NCI-H1417 (cell line): ENCODE measurements at places on chromosomes 5 and 9.
A peak's percentile ranks its signal among the peaks of the same experiment; 100 is the strongest.

GRCh38 chr5:5794118-5794560 lies 371.7 kb downstream of the ICE1 start:
- DNase-seq: no peak

GRCh38 chr9:100586093-100586492 lies 8.2 kb downstream of the CAVIN4 start:
- no peak for DNase-seq

GRCh38 chr5:65961633-65962032 lies 35.3 kb downstream of the ERBIN start:
- DNase-seq: no peak

DNA sequence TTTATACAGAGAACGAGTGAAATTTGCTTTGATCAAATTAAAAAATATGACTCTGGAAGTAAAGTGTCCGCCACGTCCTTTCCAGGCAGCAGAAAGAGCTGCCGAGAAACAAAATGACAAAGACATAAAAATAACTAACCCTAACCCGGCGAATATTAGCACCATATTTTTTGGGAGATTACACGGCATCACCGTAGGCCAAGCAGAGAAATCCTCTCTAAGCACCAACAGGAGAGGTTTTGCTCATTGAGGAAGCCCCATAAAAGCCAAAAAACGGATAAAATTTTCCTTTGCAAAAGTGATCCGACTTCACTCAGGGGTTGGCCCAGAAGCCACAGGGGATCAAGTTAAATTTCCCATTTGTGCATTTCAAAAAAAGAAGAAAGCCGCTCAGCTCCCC lies 70.9 kb downstream of the PCDH1 start:
- DNase-seq: no peak

GRCh38 chr5:179967489-179967888 lies 59.8 kb upstream of the TBC1D9B start:
- DNase-seq: no peak

DNA sequence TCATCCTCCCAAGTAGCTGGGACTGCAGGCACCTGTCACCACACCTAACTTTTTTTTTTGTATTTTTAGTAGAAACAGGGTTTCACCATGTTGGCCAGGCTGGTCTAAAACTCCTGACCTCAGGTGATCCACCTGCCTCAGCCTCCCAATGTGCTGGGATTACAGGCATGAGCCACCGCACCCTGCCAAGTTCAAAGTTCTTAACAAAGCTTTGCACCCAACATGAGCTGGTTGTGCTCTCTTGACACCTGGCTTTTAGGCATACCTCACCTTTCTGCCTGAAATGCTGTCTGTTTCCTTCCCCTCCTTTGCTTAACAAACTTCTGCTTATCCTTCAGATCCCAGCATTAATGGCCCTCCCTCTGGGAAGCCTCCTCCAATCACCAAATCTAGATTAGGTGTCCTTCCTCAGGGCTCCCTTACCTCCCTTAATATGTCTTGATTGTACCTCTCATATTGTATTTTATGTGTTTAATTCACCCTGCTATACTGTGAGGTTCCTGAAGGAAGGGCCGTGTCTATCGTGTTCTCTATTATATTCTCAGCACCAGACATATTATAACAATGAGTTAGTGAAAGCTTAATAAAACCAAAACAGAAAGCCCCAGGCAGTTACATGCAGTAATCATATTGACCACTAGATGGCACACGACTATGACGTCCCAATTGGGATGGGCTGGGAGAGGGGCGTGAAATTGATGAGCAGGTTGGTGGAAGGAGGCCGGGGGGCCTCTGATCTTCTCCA lies 62.9 kb upstream of the PPARGC1B start:
- DNase-seq: peak; percentile 4

GRCh38 chr9:108188482-108188881 lies 667.3 kb downstream of the ACTL7B start:
- DNase-seq: no peak

- DNase-seq: no peak
Observed at GRCh38 chr5:133708331-133708850, 96.0 kb upstream of the FSTL4 start.

DNA sequence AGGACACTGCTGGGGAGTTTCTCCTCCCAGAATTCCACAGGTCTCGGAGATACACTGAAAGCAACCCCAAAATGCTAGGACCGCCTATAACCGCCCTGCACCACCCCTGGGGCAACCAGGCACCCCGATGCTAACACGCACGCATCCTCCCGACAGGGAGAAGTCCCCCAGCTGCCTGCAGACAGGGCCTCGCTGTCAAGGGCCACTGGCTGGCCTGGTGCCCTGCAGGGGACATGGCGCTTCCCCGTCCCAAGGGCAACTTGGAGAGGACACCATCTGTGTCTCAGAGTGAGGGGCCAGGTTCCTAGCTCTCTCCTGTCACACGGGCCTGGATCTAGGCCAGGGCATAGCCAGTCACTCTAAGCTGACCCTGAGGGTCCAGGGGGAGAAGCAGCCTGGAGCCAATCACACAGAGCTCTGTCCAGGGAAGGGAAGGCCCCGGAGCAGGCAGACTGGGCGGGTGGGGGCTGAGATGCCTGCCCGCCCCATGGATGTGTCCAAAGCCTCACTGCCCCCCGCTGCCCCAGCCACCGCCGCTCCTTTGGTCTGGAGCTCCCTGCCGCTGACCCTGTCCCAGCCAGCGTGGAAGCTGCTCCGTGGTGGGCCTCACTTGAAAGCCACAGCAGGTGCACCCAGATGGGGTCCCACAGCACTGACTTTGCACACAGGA lies 9.7 kb downstream of the NOTCH1 start:
- no peak for DNase-seq

DNA sequence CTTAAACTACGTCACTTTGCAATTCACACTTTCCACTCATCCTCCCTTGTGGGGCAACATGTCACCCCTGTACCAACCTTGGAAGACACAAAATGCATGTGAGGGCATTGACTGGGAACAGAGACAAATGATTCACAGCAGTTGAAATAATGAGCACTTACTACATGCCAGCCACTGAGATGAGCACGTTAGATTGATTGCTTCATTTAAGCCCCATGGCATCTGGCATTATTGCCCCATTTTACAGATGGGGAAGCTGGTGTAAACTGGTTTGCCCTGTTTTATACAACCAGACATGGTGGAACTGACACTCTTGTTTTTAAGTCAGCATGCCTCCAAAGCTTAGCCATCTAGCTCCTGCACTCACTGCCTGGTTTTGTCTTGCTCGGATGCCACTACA lies 204.7 kb downstream of the PAPPA start:
- DNase-seq: no peak

GRCh38 chr9:87270848-87271234 lies 226.8 kb upstream of the DAPK1 start:
- DNase-seq: no peak

DNA sequence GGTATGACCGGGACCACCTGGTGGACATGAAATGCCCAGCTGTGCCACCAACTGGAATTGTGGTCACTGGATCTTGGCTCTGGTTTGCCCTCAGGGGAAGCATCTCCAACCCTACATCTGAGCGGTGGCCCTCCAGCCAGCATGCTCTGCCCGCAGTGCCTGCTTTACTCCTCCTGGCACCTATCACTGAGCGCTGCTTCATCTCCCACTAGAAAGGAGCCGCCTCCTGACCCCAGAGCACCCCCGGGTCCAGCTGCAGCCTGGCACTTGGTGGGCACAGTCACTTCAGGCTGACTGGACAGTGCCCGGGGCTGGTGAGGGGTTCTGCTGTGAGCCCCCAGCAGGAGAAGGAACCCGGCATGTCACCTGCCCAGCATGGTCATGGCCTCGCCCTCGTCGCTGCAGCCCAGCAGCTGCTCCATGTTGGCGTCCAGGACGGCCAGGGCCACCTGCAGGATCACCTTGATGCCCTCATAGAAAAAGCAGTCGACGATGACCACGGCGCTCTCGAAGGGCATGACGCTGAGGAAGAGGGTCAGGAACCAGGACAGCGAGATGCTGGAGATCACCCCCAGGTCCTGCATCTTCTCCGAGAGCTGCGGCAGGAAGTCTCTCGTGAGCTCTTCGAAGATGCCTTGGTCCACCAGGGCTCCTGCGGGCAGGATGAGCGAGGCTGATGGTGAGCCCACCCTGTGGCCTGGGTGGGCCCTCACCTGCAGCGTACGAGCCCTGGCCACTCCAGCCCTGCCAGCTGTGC lies 16.1 kb upstream of the MRNIP start:
- no peak for DNase-seq

DNA sequence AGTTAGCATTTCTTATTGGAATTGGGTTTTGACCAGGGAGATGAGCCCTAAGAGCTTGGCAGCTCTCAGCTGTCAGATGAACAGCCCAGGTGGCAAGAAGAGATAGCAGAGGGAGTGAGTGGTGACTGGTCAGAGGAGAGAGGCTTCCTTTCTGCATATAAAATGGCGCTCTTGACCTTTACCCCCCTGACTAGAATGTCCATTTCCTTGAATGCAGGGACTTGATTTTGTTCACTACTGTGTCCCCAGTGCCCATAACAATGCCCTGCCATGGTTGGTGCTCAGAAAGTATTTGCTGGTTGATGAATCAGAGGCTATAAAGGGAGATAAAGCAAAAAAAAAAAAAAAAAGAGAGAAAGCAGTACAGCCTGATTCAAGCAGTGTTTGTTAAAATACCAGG lies 7.2 kb downstream of the CHMP5 start:
- DNase-seq: no peak

DNA sequence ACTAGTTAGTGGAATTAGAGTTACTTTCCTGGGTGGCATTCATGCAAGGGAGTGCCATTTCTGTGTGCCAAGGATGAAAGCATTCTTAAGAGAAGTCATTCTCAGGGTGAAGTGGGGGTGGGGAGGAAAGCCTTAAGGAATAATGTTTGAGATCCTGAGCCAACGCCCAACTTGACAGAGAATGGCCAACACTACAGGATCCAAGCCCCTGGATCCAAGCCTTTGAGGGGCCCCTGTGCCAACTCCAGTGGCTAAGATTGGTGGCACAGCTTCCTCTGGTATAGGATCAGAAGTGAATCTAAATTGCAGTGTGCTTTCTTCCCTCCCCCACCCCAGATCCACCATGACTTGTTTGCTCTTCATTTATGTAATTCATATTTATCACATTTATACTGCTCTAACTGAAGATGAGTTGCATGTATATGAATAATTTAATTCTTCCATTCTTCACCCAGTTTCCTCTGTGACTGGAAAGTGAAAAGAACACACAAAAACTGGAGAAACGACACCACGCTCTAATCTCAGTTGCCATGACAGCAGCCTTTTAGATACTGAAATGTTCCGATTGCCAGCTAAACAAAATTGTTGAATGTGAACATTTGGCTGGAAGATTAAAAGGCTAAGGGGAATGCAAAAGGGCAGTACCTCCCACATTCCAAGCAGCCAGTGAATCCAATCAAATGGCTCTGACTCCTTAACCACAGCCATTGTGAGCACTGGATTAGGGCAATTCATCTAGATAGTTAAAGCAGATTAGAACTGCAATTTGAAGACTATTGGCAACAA lies 4.5 kb downstream of the ZNF608 start:
- DNase-seq: no peak

- no peak for DNase-seq
Observed at GRCh38 chr5:8993031-8993430, 552.8 kb downstream of the SEMA5A start.

DNA sequence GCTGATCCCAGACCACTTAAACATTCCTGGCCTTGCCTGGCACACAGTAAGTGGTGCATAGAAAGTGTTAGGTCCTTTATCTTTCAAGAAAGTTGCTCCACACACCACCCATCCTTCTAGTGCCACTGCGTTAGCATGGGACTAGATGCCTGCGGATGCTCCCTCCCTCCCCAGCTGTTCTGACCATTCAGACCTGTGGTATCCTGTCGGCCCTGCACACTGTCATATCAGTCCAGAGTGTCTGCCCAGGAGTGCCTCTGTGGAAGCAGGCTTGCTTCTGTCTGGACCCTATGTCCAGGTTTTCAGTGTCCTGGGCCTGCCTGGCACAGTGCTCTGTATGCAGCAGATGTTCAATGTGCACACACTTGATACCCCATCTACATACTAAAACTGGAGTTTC lies 38.3 kb upstream of the SMU1 start:
- no peak for DNase-seq

DNA sequence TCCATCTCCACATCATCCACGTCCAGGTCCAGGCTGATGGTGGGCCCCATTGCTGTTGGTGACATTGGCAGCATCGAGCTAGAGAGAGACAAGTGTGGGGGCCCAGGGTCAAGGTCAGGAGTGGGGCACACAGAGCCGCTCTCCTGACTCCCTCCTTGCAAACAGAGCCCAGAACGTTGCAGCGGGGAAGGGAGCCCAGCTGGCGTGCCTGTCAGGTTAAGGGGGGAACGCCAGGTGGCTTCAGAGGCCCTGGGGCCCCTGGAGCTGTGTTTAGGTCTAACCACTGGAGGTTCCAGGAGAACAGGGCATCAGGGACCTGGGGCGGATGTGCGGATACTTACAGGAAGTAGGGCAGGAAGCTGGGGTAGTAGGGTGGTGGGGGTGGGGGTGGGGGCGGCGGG lies 7.5 kb downstream of the RNF44 start:
- DNase-seq: no peak

- DNase-seq: no peak
Observed at GRCh38 chr9:22201256-22201655, 192.2 kb upstream of the CDKN2B start.

GRCh38 chr9:131529597-131530545 lies 1.2 kb downstream of the UCK1 start:
- DNase-seq: no peak

GRCh38 chr5:124303366-124303765 lies 443.1 kb downstream of the ZNF608 start:
- DNase-seq: no peak

- DNase-seq: no peak
Observed at GRCh38 chr9:32371679-32372078, 12.8 kb upstream of the ACO1 start.

GRCh38 chr9:124774129-124774978 lies 2.6 kb upstream of the OLFML2A start:
- DNase-seq: peak; percentile 87

GRCh38 chr5:40360685-40361084 lies 319.0 kb upstream of the PTGER4 start:
- DNase-seq: no peak

DNA sequence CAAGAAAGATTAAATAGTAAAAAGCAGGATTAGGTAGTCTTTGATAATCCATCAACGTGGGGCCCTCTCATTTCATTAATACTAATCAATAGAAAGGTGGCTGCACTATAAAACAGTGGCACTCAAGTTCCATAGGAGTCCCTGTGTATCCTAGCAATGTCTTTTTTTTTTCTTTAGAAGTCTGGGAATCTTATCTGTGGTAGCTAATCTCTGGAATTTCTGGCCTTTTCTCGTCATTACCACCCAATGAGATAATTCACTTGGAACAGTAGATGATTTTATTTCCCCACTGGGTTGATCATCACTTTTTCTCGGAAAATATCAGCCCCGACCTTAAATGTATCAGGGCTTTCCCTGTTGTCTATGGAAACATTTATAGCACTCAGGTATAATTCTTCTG lies 86.8 kb upstream of the CDH6 start:
- no peak for DNase-seq

- DNase-seq: no peak
Observed at GRCh38 chr5:71601222-71602026, 14.3 kb downstream of the MCCC2 start.

DNA sequence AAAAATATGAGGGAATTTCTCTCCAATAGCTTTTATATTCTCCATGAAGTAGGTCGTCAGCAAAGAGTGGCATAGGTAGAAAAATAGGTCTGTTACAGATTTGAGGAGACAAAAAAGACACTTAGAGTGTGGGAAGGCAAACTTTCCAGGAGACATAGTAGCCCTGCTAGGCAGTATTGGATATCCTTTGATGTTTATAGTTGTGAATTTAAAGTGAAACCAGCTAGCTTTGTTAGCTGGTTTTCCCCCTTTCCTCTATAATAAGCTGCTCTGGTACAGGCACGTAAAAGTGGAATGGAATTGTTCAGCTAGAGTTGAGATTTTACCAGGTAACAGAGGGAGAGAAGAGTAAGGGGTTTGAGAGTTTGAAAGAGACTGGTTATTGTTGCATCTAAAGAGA lies 17.1 kb upstream of the APC start:
- DNase-seq: no peak
